ENCODE measurements at places on chromosomes 2 and 18.

DNA sequence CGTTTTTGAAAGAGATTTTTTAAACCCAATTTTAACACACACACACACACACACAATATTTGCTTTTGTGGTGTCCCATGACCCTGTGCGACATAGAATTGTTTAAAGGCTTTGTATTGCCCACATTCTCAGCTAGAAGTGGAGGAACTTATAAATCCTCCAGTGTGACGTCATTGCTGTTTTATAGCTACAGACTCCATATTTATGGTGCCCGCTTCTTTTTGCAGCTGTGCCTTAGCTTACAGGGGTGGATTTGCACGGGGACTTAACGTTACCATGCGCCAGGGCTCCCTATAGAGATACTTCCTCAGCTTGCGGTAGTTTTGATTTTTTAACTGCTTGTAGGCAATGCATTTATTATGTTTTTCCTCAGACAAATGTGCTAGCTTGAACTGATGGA, 101.9 kb upstream of the SMIM21 start:
- DNase-seq, result no peak

DNA sequence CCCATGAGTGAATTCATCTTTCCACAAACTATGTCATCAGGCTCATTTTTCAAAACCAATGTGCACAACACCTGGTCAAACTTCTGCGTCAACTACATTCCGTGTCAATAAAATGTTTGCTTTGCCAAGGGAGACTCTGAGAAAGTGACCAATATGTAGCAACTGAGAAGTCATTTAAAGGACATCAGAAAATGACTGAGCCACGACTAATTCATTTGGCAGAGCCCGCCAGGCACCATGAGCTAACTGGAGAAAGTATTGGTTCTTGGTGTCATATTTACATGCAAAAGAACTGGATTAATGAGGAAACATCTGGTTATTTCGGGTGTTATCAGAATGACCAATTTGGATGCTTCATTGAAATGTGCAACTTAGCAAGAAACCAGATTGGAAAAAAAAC, 7.2 kb downstream of the RND3 start:
- no peak for DNase-seq

GRCh38 chr2:3481736-3482362, 37.5 kb downstream of the ADI1 start:
- no peak for DNase-seq

- DNase-seq, result no peak
Observed at GRCh38 chr2:196845371-196845770, 36.2 kb upstream of the C2orf66 start.

- DNase-seq, result no peak
Observed at GRCh38 chr2:112889976-112890375, 21.0 kb upstream of the IL37 start.

DNA sequence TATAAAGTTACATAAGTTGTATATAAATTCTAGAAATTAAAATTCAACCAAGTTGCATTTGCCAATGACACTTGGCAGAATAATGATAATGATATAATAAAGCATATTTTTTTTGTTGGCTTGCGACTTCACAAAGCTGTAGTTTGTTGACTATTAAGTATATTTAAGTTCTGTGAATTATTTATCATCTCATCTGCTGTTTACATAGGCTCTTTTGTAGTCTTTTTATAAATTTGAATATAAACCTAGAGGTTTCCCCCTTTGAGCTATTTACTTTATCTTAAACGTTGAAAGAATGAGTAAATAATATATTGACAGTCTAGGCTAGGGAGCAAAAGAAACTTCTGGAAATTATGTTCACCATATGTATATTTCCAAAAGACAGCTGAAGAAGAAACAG, 32.9 kb downstream of the C18orf63 start:
- DNase-seq, result no peak

DNA sequence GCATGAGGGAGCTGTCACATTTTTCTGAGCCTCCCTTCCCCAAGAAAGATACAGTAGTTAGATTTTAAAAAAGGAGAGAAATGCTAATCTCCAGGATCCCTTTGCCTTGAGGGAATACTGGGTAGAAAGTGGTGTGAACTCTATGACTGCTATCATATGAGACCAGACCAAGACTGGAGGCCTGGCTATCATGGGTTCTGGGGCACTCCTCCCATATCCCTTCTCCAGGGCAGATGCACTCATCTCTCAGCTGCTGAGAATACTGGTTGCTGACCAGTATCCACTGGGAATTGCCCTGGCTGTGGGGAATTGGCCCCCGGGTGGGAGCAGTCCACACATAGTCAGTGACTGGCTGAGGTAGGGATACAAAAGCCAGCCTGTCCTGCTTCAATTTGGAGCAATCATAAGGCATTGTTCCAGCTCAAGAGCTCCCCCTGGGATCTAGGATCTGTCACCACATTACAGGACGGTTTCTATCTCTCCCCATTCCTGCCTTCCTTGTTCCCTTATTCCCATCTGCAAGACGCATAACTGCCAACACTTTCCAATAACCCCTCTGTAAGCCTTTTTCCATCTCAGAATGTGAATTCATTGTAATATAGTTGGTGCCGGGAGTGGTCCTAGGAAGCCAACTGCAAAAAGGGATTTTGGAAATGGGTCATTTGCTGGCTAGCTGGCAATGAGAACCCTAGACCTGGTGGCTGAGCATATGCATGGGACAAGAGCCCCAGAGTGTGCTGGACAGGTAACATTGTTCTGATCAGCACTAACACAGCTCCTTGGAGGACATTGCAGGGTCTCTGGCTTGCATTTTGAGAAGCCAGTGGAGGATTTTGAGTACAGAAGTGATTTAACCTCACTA, 35.4 kb upstream of the REEP1 start:
- DNase-seq, result no peak

GRCh38 chr2:204486805-204487204, 58.5 kb upstream of the PARD3B start:
- DNase-seq, result no peak

DNA sequence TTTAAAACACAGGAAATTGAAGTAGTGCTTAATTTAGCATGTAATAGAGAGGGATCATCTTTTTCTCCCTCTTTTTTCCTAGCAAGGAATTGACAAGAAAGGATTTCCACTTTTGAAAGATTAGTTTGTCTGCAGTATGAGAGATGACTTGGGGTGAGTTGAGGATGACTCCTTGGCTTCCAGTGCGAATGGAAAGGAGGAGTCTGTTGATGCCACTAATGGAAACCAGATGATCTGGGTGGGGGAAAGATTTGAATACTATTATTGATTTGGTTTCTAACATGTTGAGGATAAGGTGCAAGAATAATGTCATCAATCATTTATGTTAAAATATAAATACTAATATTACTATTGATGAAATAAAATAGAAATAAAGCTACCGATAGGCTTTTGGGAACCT, 205.4 kb downstream of the PPP1R1C start:
- DNase-seq, result no peak

GRCh38 chr2:100246163-100247145, 75.8 kb downstream of the LONRF2 start:
- peak; percentile 5 for DNase-seq

DNA sequence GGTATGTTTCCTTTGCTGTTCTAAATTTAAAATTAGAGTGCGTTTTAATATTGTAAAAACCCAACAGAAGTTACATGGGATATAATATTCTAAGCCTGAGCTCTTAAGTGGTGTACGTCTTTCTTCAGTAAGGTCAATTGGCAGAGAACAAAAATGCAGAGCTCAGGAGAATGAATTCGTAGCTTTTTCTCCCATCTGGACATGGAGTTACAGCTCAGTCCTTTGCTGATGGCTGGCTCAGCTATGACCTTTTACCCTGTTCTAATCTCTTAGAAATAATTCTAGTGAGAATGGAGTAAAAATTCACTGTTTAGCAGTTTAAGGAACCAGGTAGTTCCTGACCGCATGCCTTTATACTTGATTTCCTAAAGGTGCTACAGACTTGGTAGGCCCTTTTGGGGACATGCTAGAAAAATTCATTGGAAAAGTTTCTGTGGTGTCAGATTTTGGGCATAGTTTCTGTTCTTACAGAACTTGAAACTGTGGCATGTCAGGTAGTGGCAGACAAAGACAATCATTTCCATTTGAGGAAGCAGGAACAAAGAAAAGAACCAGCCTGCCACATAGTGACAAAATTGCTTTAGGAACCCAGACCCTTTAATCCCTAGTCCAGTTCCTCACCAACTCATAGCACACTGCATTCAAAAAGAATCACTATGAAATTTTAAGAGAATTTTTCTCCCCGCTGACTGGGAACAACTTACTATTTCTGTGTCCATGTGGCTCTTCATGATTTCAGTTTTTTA, 566.8 kb upstream of the ZNF804A start:
- DNase-seq, result no peak
